Colonic mucosa (tissue), 4 donors: ENCODE measurements at places on chromosomes 2 and 18. TPM values are rescaled to one million over a fixed set of nuclear protein-coding genes. Genes with fewer than 3 reads are reported as not detected.

DNA sequence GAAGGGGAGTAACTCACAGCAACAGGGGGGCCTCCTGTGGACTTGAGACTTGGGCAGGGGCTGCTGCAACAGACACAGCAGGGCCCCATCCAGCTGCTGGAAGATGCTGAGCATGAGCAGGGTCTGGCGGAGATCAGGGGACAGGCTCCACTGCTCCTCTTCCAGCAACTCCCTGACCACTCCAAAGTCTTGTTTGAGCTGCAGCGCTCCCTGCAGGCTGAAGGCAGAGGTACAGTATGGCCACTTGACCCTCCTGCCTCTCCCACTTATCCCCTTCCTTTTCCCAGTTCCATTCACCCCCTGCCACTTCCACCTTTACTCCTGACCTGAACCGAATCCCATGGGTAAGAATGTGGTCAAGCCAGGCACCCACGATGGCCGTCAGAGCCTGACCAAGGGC, 2.4 kb upstream of the MRPL53 start:
- no peak for DNase-seq

GRCh38 chr2:14872779-14873325, 240.3 kb downstream of the LRATD1 start:
- DNase-seq = no peak

GRCh38 chr2:234191819-234192407, 141.4 kb downstream of the SPP2 start:
- DNase-seq = no peak

- DNase-seq = no peak
Measured at GRCh38 chr18:77320971-77321559, 71.4 kb downstream of the GALR1 start.

Gene REG1B
- 10.2 TPM for total RNA-seq

Gene POTEJ
- total RNA-seq = 0.17 TPM
